B cell (primary cell): ENCODE measurements at places on chromosomes 13 and 19. TPM values are rescaled to one million over a fixed set of nuclear protein-coding genes. Genes with fewer than 3 reads are reported as not detected.

DNA sequence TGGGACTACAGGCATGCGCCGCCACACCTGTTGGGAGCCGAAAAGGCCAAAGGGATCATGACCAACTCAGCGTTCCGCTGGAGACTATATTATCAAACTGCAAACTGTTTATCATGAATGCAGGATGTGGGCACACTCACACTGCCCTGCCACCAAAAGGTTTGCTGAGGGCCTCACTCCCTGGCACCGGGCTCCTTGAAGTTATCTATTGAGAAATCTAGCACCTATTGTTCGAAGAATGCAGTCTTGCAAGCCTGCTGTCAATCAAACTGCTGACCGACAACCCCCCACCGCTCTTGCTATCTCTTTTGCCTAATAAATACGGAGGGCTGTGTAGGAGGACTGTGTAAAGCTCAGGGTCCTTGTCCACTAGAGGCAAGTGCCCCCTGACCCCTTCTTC lies 5.2 kb upstream of the ZNF836 start:
- no peaks in the 10 kb centered on the region for H3K27me3 ChIP-seq
- DNase-seq = no peak
- no peak overlapping the region for H3K4me3 ChIP-seq
- peaks cover 8% of the 10 kb centered on the region for H3K4me1 ChIP-seq
- no peaks in the 10 kb centered on the region for H3K36me3 ChIP-seq
- H3K27ac ChIP-seq = no peak overlapping the region

DNA sequence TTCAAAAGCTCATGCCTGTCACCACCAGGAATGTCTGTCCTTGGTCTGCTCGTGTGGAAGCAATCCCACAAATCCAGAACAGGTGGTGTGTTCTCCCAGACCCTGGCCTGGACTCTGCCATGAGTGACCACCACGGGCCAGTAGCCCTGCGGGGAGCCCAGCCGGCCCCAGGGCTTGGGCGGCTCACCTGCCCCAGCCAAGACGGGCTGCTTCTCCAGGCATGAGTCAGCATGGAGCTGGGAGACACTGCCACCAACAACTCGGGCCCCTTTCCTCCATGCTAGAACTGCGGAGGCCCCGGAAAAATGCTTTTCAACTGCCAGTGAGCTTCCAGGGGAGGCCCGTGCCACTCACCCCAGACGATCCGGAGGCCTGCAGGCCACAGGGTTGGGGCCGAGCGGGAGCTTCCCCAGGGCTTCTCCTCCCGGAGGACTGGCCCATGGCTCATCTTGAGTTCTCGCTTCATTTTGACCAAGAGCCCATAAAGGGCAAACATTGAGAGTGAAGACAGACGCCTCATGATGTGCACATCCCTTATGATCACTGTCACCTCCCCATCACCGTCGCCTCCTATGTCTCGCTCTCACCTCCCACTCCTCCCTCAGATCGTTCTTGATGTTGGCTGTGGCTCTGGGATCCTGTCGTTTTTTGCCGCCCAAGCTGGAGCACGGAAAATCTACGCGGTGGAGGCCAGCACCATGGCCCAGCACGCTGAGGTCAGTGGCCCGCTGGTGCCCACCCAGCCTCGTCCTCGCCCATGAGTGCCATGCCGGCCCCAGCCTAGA lies 16.7 kb downstream of the YIPF2 start:
- H3K4me1 ChIP-seq = no peaks in the 10 kb centered on the region
- H3K36me3 ChIP-seq = no peaks in the 10 kb centered on the region
- no peak overlapping the region for H3K4me3 ChIP-seq
- H3K27me3 ChIP-seq = no peaks in the 10 kb centered on the region
- DNase-seq = no peak
- no peak overlapping the region for H3K27ac ChIP-seq

Gene CABP5
- not detected in 2 replicates for total RNA-seq

Gene ZNF66
- 25.0 and 27.7 TPM in 2 replicates for total RNA-seq

Gene PCDH17
- not detected in 2 replicates for total RNA-seq
